Tibial nerve (tissue), 4 donors: ENCODE measurements at places on chromosomes 16 and 17. TPM values are rescaled to one million over a fixed set of nuclear protein-coding genes. Genes with fewer than 3 reads are reported as not detected.
A peak's percentile ranks its signal among the peaks of the same experiment; 100 is the strongest.

DNA sequence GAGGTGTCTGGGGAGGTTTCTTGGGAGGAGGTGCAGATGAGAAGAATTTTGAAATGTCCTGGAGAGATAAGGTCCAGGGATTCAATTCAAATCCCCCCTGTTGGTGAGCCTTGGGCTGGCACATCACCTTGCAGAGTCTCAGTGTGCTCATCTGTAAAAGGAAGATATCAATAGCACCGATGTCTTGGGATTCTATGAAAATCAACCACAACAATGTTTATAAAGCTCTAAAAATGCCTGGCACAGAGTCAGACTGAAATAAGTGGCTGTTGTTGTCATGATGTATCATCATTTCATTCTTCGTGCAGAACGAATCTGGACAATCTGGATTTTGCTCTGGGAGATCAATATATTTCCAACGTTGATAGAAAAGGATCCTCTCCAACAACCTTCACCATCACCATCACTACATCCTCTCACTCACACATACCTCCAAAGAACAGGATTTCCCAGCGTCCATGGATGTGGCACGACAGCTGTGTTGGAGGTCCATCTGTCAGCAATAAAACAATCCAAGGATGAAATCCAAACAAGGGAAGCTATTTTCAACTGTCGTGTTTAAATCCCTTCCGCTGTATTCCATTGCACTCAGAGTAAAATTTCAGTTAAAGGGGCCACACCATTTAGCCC, 393.7 kb upstream of the DYNLRB2 start:
- H3K27ac ChIP-seq = no peak overlapping the region
- H3K4me3 ChIP-seq = no peak overlapping the region
- H3K4me1 ChIP-seq = no peaks in the 10 kb centered on the region
- no peak for DNase-seq

Gene ITGA2B
- 1.5 TPM for total RNA-seq

- no peak for DNase-seq
- H3K4me1 ChIP-seq = peaks cover 18% of the 10 kb centered on the region
- peak overlapping the region; percentile 35 for H3K27ac ChIP-seq
- H3K27me3 ChIP-seq = no peaks in the 10 kb centered on the region
Measured at GRCh38 chr16:23064639-23065038, 84.6 kb downstream of the USP31 start.

Gene PLK1
- 0.59 TPM for total RNA-seq

Gene PDE6G
- not detected for total RNA-seq

DNA sequence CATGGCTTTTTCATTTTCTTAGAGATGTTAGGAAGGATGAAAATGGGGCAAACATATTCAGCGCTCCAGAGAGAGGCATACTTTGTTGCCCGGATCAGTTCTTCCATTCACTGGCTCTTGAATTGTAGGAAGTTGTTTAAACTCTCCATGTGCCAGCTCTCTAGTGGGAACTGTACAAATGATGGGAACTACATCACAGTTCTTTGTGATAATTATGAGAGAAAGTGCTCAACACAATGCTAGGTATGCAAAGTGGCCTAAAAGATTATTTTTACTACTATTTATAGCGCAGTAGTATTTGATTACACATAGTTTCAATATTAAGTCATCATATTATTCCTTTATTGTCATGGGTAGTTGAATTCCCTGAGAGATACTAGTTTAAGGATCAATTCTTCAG, 268.5 kb downstream of the RBFOX1 start:
- no peak overlapping the region for H3K4me3 ChIP-seq
- no peak overlapping the region for H3K27ac ChIP-seq
- H3K27me3 ChIP-seq = no peaks in the 10 kb centered on the region
- no peak for DNase-seq

Gene SLFN14
- total RNA-seq = not detected

GRCh38 chr17:44854192-44854591, 6.5 kb downstream of the HIGD1B start:
- H3K4me1 ChIP-seq = no peaks in the 10 kb centered on the region
- peaks cover 2% of the 10 kb centered on the region for H3K36me3 ChIP-seq
- H3K27me3 ChIP-seq = no peaks in the 10 kb centered on the region
- H3K4me3 ChIP-seq = no peak overlapping the region
- H3K27ac ChIP-seq = no peak overlapping the region

DNA sequence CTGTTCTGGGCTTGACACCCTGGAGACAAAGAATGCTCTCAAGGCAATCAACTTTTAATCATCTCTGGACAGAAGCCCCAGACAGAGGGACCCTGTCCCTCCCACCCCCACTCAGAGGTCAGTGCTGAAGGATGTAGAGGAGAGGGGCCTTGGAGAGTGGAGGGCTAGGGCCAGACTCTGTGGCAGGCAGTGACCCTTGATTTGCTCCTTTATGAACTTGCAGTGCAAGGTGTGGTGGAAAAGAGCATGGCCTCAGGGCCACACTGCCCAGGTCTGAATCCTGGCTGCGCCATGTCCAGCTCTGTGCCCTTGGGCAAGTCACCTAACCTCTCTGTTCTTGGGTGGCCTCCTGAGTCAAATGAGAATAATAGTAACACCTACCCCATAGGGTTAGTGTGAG, 134.3 kb downstream of the TMEM132E start:
- H3K27ac ChIP-seq = no peak overlapping the region
- no peak overlapping the region for H3K4me3 ChIP-seq
- no peak for DNase-seq
- H3K27me3 ChIP-seq = no peaks in the 10 kb centered on the region
- H3K4me1 ChIP-seq = no peaks in the 10 kb centered on the region

GRCh38 chr17:16150251-16150856, 65.0 kb downstream of the NCOR1 start:
- no peak overlapping the region for H3K4me3 ChIP-seq
- no peaks in the 10 kb centered on the region for H3K27me3 ChIP-seq
- no peaks in the 10 kb centered on the region for H3K4me1 ChIP-seq
- H3K27ac ChIP-seq = no peak overlapping the region

- H3K4me1 ChIP-seq = peaks cover 9% of the 10 kb centered on the region
- peaks cover 20% of the 10 kb centered on the region for H3K36me3 ChIP-seq
- H3K27ac ChIP-seq = no peak overlapping the region
- DNase-seq = no peak
Measured at GRCh38 chr16:69867784-69868560, 83.2 kb upstream of the CLEC18A start.

Gene KRT39
- total RNA-seq = not detected

DNA sequence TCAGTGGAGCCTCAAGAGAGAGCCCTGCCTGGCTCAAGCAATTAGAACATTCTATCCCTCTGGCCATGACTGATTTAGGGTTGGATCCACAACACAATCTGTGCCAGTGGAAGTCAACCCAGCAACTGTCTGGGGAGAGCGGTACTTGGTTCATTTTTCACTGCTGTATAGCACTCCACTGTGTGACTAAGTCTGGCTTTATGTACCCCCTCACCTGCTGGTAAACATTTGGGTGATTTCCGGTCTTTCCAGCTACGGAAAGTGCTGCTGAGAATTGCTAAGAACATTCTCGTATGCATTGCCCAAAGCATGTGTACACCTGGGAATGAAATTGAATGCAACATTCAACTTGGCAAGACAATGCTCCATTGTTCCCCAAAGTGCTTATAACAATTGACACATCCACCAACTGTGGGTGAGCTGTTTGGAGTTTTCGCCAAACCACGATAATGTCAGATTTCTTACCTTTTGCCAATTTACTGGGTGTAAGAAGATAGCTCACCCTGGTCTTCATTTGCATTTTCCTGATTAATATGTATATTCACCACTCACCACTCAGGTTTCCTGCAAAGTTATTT, 63.5 kb upstream of the MED9 start:
- no peak for DNase-seq
- no peaks in the 10 kb centered on the region for H3K36me3 ChIP-seq
- no peak overlapping the region for H3K27ac ChIP-seq

GRCh38 chr16:49337814-49338350, 35.7 kb upstream of the C16orf78 start:
- H3K27me3 ChIP-seq = no peaks in the 10 kb centered on the region
- no peak overlapping the region for H3K27ac ChIP-seq
- DNase-seq = no peak
- no peak overlapping the region for H3K4me3 ChIP-seq
